T-cell (primary cell): ENCODE measurements at places on chromosomes 5 and 9.

DNA sequence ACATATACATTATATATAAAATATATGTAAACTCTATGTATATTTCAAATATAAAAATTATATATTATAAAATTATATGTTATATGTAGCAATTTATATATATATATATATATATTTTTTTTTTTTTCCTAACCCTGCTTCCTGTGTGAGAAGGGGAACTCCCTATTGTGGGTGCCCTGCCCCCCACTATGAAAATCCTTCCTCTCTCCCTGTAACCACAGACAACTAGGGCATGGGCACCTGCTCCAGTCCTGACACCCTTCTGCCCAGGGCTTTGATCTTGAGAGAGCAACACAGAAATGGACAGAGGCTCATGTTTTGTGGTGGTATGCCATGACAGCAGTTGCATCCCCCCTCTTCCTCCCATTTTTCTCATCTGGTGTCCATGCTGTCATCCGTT lies 148.7 kb upstream of the IL12B start:
- DNase-seq = no peak

GRCh38 chr5:143011585-143011984 lies 241.4 kb downstream of the ARHGAP26 start:
- no peak for DNase-seq

DNA sequence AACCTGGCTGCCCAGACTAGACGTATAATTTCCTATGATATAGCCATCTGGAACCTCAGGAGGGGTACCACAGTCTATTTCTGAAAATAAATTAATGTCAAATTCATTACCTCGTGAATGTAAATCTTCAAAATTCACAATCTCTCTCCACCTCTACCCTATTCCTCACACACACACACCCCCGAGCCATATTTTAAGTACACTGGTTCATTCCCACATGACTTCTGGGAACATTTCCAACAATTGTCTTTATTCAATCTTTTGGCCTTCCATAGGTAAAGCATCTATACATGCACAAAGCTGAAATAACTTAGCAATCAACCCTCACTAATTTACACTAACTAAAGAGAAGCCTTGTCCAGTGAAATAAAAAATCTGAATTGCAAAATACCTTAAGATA lies 32.7 kb downstream of the SUSD1 start:
- DNase-seq = no peak

GRCh38 chr5:178210686-178211085 lies 6.4 kb downstream of the HNRNPAB start:
- DNase-seq = no peak

DNA sequence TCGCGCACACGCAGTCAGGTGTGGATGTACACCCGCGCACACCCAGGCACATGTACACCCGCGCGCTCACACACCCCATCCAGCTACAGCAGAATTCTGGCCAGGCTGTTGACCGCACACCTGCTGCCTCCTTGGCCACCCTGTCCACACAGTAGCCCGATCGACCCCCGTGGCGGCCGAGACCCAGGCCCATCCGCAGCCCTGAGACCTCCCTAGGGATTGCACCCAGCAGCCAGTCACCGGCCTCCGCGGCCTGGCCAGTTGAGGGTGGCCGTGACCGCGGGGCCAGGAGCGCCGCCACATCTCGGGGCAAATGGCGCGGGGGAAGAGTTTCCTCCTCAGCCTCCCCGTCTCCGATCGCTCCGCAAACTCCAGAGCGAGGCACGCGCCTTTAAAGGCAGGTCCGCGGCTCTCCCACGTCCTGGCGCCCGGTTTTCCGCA lies 774 bp upstream of the ADAMTS16 start:
- DNase-seq = no peak

- no peak for DNase-seq
Measured at GRCh38 chr5:79772651-79773050, 83.0 kb downstream of the CMYA5 start.

DNA sequence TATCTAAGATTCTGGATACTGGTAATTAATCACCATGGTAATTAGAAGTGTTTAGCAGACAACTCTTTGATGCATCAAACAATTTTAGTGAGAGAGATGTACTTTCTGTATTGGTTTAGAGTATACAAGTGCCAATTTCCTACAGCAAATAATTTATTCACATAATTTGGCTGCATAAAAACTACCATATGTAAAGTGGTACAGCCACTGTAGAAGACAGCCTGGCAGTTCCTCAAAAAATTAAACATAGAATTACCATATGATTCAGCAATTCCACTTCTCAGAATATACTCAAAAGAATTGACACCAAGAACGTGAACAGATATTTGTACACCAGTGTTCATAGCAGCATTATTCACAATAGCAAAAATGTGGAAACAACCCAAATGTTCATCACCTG lies 36.2 kb downstream of the PHAX start:
- no peak for DNase-seq

DNA sequence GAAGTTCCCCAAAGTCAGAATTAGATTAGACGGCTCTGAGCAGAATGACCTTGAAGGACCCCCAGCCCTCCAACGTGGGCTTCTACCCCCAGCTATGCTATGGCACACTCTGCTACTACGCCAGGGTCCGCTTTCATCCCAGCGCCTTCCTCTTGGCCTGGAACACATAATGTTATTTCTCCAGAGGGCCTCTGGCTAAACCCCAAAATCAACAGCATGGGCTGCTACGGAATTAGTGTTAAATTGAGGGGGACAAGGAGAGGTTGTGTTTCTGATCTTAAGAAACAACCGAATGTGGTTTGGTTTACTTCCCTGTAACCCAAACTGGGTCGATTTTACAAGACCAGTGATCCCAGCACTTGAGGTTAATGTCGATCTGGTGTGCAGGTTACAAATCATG lies 97.1 kb downstream of the ZNF618 start:
- DNase-seq = no peak
